Fibroblast of the aortic adventitia (primary cell): ENCODE measurements at places on chromosomes 7 and 10.

DNA sequence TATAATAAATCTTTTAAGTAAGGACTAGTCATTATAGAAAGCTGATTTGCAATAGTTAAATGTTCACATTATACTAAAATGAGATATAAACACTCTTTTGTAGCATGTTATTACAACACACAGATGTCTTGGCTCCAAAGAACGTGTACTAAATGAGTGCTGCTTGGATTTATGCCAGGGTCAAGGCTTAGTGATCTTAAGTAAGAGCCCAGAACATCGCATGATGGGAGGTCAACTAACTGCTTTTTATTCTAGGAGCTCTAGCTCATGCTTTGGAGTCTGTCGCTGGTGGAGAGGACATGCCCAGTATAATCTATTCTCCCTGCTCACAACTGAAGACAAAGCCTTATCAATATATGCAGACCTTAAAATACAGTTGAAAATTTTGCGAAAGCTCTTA lies 315.1 kb downstream of the BBS9 start:
- DNase-seq: peak; percentile 56

DNA sequence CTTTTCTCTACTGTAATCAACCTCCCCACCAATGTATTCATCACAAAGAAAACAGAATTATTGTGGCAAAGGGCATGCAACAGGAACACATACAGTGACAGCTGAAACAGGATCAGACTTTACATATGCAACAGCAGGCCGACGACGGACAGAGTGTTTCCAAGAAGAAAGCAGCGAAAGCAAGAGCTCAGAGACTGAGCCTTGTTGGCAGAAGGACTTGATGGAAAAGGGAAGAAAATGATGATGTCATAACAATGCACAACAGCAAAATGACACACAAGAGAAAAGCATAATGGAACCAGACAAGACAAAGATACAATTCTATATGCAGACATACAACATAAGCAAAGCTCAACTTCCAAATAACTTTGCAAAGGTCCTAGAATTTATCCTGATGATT lies 106.5 kb downstream of the ARHGAP12 start:
- no peak for DNase-seq

GRCh38 chr10:35328404-35329037 lies 7.8 kb upstream of the CCNY start:
- DNase-seq: peak; percentile 67

GRCh38 chr10:74008212-74008731 lies 10.4 kb downstream of the VCL start:
- DNase-seq: peak; percentile 98

- no peak for DNase-seq
Measured at GRCh38 chr7:158257001-158257400, 330.6 kb downstream of the PTPRN2 start.

- DNase-seq: no peak
Measured at GRCh38 chr10:21069278-21069677, 172.2 kb upstream of the NEBL start.

GRCh38 chr10:21293518-21294356 lies 231.7 kb downstream of the SKIDA1 start:
- peak; percentile 49 for DNase-seq

DNA sequence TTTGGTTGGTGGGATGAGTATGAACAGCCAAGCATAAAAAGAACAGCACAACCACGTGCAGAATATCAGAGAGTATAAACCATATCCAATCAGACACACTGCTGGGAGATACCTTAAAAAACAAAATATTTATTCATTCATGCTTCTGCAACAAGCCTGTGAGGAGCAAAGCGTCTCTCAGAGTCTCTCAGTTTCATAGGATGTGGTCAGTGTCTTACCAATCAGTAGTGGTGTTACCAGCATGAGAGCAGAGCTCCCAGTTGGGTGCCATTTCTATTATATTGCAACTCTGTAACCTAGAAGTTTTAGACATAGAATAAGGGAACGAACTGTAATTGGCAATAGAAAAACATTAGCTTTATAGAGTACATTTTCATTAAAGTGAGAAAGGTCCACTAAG lies 445.9 kb upstream of the LRRN3 start:
- no peak for DNase-seq

GRCh38 chr7:99557940-99558305 lies 519 bp upstream of the ZNF655 start:
- DNase-seq: no peak

- no peak for DNase-seq
Measured at GRCh38 chr7:138483531-138483930, 23.5 kb downstream of the TRIM24 start.

DNA sequence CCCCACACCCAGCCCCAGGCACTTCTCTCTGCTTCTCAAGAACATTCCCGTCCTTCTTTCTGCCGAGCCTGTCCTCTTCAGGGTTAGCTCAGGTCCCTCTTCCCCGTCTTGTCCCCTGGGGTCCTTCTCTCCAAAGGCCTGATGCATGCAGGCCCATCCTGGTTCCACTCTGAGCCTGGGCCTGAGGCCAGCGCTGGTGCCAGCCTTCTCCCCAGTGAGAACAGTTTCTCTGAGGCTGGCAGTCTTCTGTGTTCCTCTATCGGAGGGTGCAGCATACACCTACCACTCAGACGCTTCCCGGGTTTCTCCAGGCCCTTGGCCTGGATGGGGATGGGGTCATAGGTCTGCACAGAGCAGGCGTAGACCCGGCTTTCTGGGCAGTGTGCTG lies 14.6 kb downstream of the AP5Z1 start:
- no peak for DNase-seq

- no peak for DNase-seq
Measured at GRCh38 chr10:58180666-58181065, 87.0 kb downstream of the IPMK start.

GRCh38 chr7:127673902-127674301 lies 21.9 kb downstream of the SND1 start:
- DNase-seq: no peak

GRCh38 chr10:85581371-85581770 lies 785.2 kb downstream of the GRID1 start:
- DNase-seq: no peak

GRCh38 chr10:80144067-80144695 lies 11.7 kb downstream of the PLAC9 start:
- no peak for DNase-seq

- DNase-seq: peak; percentile 78
Measured at GRCh38 chr7:47088329-47089067, 493.4 kb downstream of the TNS3 start.

- no peak for DNase-seq
Measured at GRCh38 chr7:139543801-139544603, 20.5 kb downstream of the CLEC2L start.

DNA sequence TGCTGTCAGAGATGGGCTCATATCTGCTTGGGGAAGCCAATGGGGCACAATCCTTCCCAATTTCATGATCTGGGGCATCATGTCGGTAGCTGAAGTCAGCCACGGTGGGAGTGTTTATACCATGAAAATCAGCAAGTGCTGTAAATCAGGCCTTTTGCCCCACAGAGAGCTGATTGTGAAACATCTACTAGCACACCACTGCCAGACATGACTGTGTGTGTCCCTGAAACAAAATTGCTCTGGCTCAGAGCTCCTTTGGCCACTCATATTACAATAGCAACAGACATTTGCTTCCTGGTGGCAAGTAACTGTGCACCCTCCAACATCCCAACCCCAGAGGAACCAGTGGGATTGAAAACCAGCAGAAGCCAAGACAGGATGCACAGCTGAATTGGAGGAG lies 23.7 kb downstream of the GPR26 start:
- DNase-seq: no peak

DNA sequence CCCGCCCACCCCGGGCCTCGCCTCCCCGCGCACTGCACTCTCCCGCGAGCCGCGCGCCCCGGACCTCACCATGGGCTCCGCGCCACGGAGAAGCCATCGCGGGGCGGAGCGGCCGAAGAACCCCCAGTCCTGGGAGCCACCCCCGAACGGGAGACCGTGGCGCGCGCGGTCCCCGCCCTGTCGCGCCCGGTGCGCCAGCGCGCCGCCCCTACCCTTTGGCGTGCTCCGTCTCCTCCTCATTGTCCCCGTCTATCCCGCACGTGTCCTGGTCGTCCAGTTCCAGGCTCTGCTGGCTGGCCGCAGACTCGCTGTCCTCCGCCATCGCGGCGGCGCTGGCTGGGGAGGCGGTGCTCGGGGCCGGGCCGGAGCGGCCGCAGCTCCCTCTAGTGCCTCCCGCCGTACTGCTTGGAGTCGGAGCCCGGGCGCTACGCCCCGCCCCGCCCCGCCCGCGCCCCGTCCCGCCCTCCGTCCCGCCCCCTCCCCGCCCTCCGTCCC lies at the start of gene NMT2:
Gene NMT2, minus strand, starts transcription at position 403 of the 495 bp plus-strand sequence. Its CDS starts 81 bp downstream, at position 322.
- no peak for DNase-seq

DNA sequence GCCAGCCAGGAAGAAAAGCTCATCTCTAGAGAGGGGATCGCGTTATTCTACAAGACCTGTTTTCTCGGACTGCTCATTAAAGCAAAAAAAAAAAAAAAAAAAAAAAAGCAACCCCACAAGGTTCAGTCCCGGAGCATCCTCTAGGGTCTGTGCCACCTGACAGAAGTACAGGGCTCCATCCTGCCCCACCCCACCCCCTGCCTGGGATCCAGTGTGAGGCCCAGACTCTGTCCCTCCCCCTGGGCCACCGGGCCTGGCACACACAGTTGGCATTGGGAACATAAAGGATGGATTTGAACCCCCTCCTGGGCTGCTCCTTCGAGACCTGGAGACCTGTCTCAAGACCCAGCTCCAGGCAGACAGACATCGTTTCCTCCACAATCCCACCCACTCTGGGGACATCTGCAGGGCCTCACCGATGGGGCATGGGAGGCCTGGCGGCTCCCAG lies 688 bp downstream of the ORAI2 start:
- DNase-seq: peak; percentile 42

- DNase-seq: no peak
Measured at GRCh38 chr7:85229544-85229943, 42.7 kb upstream of the SEMA3D start.

- DNase-seq: peak; percentile 75
Measured at GRCh38 chr10:112687647-112688046, 240.6 kb downstream of the VTI1A start.

GRCh38 chr7:142437741-142438140 lies 179.9 kb upstream of the PRSS58 start:
- DNase-seq: no peak

DNA sequence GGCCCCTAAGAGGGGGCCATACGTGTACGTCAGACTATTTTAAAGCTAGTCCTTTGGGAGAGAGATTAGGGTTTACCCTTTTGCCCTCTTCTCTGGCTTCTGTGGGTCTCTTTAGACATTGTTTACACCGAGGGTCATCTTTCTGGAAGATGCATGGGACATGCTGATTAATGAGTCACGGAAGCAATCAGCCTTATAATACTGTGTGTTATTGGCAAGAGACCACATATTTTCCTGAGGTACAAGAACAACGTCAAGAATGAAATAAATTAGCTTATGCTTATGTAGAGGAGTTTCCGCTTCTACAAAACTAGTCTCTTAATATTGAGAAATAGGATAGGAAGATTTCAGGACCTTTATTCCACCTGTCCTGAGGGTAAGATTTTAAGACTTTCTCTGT lies 327.7 kb downstream of the BBS9 start:
- DNase-seq: no peak

DNA sequence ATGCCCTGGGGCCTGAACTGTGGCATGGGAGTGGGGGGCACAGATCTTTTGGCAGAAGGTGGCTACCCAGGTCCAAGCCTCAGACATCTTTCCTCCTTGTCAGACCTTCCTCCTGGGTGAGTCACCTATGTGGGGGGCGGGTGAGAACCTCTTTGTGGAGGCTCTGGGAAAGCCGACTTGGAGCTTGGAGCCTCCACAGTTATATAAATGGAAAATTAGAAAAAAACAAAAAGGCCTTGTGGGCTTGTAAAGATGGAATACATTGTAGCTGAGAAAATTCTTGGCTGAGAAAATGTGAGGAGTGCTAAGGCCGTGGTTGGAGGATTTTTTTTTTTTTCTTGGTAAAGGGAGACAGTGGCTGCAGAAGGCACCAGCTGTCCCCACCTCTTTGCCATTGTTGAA lies 292.5 kb downstream of the CCDC3 start:
- DNase-seq: peak; percentile 57

DNA sequence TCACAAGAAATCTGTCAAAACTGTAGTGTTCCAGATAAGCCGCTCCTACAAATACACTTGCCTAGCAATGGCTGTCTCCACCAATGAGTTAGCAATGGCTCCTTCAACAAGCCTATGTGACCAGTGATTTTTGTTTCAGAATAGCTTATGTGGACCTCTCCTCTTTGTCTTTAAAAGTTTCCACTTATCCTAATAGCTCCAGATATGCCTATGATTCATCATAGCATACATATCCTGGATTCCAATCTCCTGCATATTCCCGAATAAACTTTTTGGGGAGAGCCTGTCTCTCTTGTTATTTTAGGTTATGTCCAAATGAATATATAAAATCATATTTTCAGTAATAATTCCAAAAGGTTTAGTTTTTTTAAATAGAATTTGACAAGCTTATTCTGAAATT lies 510.6 kb downstream of the ARL4A start:
- DNase-seq: peak; percentile 26

- no peak for DNase-seq
Measured at GRCh38 chr10:73248259-73248724, 1.2 kb upstream of the DNAJC9 start.

- no peak for DNase-seq
Measured at GRCh38 chr7:142332421-142332820, 74.6 kb upstream of the PRSS58 start.

DNA sequence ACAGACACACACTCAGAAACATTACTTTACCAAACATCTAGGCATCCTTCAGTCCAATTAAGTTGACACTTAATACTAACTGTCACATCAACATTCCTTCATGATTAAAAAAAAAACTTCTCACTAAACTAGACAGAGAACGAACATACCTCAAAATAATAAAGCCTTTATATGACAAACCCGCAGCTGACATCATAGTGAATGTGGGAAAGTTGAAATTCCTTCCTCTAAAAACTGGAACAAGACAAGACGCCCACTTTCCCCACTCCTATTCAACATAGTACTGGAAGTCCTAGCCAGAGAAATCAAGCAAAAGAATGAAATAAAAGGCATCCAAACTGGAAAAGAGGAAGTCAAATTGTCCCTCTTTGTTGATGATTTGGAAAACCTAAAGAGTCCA lies 96.9 kb upstream of the PPP1R9A start:
- no peak for DNase-seq

GRCh38 chr10:6114805-6115341 lies 26.0 kb downstream of the RBM17 start:
- DNase-seq: peak; percentile 79

- DNase-seq: peak; percentile 60
Measured at GRCh38 chr7:771234-772004, 44.3 kb upstream of the PRKAR1B start.

- DNase-seq: peak; percentile 16
Measured at GRCh38 chr7:102463841-102464576, 654 bp downstream of the ALKBH4 start.

DNA sequence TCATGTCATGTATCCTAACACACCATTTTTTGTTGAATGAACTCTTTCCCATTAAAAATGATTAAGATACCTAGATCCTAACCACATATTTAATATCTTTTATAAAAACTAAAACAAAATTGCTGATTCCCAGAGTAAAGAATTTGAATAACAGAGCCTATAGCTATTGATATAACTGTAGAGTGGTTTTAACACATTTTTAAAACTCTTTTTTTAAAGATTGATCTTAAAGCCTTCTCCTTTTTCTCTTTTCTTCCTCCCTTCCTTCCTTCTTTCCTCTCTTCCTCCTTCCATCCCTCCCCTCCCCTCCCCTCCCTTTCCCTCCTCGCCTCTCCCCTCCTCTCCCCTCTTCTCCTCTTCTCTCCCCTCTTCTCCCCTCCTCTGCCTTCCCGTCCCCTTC lies 605.4 kb upstream of the FZD8 start:
- DNase-seq: no peak
